ENCODE measurements at places on chromosomes 2 and 18.

DNA sequence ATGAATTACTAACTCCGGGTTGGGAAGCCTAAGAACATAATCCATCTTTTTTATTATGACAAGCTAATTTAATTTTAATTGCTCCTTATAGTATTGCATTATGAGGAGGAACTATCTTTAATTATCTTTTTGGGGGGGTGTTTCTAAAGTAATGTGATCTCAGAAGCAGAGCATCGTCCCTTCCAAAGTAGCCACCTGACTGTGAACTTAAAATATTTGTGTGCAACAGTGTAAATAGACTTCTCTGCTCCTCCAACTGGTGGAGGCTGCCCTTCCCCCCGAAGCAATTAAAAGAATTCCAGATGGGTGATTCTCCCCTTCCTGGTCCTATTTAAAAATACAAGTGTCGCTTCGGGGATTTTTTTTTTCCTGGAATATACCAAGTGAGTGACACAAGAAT, 55.7 kb downstream of the TCF7L1 start:
- no peak for DNase-seq

- DNase-seq, result no peak
Measured at GRCh38 chr2:129439406-129440302, 539.8 kb upstream of the RAB6C start.

- DNase-seq, result no peak
Measured at GRCh38 chr2:236061497-236061896, 106.7 kb downstream of the GBX2 start.

DNA sequence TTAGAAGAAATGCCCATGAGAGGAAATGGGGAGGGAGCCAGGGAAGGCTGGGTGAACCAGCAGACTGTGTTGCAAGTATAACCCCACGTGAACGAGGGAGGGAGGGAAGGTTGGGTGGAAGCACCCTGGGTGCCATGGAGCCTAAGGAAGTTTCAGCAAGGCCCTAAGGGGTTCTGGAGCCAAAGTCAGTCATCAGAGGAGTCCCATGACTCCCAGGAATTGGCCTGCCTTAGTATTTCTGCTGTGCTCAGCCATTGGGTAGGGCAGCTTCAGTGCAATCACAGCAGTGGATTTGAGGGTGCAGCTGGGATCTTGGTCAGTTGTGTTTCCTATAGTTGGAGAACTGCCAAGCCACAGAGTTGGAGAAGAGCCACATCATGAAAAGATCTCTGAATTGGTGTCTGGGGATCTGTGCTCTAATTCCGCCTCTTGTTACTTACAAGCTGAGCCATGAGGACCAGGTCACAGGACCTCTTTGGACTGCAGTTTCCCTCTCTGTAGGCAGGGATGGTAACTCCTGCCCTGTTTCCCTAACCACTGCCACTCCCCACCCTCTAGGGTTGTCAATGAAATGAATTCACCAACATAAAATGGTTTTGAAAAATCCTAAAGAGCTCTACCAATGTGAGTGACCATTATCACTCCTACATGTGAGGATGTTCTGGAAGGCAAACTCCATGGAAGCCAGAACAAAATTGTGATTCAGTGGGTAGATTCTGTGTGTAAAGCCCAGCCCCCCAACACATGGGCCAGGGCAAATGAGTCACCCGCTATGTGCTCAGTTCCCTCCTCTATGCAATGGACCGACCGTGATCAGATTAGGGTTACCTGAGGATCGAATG, 108.9 kb downstream of the CLIP4 start:
- no peak for DNase-seq

DNA sequence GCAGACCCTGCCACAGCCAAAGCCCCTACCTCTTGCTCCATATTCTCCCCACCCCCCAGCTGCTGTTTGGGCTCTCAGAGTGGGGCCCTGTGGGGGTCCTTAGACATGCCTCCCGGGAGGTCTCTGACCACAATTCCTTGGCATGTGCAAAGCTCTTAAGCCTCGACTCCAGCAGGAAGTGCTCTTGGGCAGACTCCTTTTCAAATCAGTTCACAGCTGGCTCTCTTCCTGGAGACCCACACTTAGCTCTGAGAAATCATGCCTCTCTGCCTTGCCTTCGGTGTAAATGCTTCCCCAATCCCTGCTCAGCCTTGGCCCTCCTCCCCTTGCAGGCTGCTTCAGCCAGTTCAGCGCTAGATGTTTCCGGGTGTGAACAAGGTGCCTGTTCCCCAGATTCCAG, 46.9 kb downstream of the NGEF start:
- DNase-seq, result no peak

Data from CD8-positive, alpha-beta memory T cell (primary cell).